ENCODE measurements at places on chromosomes 2 and 18.

DNA sequence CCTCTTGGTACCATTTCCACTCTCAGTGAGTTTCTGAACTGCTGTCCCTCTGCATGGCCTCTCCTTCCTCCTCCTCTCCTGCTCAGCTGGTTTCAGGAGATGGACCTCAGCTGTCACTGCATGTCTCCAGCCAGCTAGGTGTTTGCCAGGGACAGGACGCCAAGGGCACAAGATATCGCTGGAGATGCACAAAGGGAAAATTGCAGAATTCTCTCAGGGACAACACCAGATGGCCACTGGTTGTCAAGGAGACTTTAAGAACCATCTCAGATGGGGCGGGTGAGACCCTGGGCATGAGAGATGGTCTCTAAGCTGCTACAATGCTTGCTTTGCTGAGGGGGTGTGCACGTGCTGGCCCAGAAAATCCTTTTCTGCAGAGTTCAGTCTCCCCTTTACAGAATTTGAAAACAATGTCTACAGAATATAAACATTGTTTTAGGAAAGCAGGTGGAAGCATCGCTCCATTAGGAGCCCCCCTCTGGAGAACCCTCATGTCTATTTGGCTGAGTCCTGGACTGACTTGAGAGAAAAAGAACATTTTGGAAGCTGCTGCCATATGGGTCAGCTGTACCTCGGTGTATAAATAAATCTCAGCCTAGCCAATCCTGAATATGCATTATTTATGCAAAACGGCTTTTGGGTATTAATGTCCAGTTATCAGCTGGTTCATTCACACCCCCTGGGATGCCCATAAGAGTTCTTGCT, 57.8 kb upstream of the SPP2 start:
- no peak for DNase-seq

DNA sequence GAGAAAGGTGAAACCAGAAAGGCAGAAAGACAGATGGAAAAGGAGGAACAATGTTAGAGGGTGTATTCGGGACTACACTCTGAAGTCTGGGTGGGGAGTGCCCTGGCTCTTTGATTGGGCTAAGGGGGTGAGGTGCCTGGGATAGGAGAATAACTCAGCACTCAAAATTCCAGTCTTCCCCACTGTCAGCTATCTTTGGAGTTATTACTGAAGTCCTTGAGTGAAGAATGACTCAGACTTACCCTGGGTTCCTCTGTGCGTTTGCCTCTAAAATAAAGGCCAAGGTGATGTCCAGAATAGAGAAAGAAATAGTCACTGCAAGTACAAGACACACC, 151.8 kb upstream of the SERPINE2 start:
- no peak for DNase-seq

GRCh38 chr2:235105821-235106359, 154.1 kb downstream of the SH3BP4 start:
- DNase-seq: no peak

DNA sequence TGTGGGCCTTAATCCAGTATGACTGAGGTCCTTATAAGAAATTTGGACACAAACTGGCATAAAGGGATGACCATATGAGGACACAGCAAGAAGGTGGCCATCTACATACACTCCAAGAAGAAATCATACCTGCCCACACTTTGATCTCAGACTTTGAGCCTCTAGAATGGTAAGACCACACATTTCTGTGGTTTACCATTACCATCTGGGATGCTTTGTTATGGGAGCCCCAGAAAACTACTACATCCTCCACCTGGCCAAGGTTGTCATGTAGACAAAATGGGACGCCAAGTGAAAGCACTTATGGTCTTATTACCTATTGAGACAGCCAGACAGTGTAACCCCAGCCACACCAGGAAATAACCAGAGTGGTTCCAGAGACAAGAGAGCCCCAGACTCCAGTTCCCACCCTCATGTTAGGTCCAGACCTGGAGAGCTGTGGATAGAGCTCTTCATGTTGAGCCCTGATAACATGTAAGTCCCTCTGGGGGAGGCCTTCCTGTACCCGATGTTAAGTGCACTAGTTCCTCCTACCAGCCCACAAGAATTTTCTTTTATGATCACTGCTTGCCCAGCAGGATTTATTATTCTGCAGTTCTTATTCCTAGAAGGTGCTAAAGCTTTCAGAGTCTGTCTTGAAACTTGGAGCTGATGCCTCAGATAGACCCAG, 4.6 kb upstream of the ADD2 start:
- no peak for DNase-seq

- no peak for DNase-seq
Observed at GRCh38 chr2:36411962-36412444, 56.4 kb downstream of the CRIM1 start.

GRCh38 chr2:233418761-233419546, 64.7 kb downstream of the DGKD start:
- DNase-seq: peak; percentile 71

DNA sequence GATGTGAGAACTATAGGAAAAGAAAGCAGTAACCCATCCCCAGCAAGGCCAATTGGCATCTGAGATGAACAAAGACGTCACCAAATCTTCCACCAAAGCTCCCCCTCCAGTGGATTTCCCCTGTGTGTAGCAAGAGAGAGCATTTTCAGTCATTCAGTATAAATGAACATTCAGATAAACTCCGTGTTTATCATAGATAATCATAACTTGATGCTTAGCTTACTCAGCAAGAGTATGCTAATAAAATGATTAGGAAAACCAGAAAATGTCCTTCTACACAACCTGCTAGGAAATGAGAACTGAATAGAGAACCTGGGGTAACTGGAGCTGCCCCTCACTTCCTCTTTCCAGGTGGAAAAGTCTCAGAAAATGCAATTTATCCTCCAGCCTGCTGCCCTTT, 198.0 kb upstream of the CCDC150 start:
- no peak for DNase-seq

DNA sequence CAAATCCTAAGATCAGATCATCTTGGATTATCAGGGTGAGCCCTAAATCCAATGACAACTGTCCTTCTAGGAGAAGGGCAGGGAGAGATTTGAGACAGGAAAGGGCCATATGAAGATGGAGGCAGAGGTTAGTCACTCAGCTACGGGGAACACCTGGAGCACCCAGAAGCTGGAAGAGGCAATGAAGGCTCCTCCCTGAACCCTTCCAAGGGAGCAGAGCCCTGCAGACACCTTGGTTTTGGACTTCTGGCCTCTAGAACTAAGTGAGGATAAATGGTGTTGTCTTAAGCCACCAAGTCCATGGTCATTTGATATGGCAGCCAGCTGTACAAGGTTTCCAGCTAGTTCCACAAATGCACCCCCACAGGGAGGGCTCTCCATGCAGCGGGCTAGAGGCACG, 6.9 kb upstream of the PTPN2 start:
- DNase-seq: no peak

GRCh38 chr2:29201979-29202378, 86.8 kb downstream of the CLIP4 start:
- DNase-seq: no peak

- DNase-seq: no peak
Observed at GRCh38 chr2:215530191-215530968, 94.5 kb upstream of the FN1 start.

DNA sequence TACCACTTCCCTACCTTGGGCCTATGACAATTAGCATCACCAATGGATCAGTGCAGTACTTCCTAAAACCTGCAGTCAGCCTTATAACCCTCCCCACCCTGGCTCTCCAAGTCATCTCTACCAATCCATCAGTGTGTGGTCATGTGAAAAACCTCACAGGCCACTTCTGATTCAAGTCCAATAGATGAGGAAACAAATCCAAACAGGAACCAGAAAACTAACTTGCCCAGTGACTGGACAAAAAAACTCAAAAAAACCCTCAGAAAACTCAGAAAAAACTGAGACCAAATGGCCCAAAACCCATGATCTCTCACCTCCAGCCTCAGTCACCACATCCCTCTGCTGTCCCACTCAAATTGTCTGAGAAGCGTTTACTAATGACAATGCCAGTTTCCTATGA, 43.3 kb downstream of the TGFA start:
- no peak for DNase-seq

GRCh38 chr2:70525032-70525431, 28.6 kb downstream of the TGFA start:
- DNase-seq: no peak

- no peak for DNase-seq
Observed at GRCh38 chr2:223386189-223386588, 216.0 kb downstream of the SCG2 start.

- DNase-seq: no peak
Observed at GRCh38 chr2:7649461-7650228, 732.4 kb downstream of the RNF144A start.

GRCh38 chr18:74935434-74935833, 273.5 kb downstream of the PTGR3 start:
- no peak for DNase-seq

- DNase-seq: peak; percentile 22
Observed at GRCh38 chr2:234881413-234882241, 70.2 kb upstream of the SH3BP4 start.

DNA sequence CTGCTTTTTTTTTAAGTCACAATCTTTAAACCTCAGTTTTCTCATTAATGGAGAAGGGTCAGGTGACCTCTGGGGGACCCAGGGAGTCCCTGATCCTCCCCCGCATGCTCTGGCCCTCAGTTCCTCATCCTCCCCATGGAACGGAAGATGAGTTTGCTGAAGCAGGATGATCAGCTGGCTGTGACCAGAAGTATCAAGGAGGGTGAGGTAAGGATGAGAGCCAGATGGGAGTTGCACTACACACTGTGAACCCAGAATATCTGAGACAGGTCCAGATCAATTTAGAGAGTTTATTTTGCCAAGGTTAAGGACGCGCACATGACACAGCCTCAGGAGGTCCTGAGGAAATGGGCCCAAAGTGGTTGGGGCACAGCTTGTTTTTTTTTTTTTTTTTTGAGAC, 3.8 kb downstream of the CATIP start:
- DNase-seq: no peak

- no peak for DNase-seq
Observed at GRCh38 chr18:8008033-8008432, 440.9 kb downstream of the PTPRM start.

DNA sequence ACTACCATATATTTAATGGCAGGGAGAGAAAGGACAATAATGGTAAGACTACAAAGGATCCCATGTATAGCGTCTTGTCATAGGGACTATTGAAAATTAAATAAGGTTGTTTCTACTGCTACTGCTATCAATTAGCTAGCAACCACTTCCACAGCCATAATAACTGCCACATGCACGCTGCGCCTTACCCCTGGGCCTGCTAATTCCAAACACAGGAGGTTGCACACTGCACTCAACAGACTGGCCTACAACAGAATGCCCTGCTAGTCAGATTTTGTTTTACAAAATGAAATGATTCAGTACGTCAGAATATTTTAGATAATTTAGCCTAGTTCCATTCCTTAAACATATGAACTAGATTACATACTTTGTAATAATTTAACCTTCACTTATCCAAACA, 121.0 kb upstream of the SMAD7 start:
- no peak for DNase-seq

- DNase-seq: no peak
Observed at GRCh38 chr18:75548353-75548905, 120.9 kb upstream of the SMIM21 start.

DNA sequence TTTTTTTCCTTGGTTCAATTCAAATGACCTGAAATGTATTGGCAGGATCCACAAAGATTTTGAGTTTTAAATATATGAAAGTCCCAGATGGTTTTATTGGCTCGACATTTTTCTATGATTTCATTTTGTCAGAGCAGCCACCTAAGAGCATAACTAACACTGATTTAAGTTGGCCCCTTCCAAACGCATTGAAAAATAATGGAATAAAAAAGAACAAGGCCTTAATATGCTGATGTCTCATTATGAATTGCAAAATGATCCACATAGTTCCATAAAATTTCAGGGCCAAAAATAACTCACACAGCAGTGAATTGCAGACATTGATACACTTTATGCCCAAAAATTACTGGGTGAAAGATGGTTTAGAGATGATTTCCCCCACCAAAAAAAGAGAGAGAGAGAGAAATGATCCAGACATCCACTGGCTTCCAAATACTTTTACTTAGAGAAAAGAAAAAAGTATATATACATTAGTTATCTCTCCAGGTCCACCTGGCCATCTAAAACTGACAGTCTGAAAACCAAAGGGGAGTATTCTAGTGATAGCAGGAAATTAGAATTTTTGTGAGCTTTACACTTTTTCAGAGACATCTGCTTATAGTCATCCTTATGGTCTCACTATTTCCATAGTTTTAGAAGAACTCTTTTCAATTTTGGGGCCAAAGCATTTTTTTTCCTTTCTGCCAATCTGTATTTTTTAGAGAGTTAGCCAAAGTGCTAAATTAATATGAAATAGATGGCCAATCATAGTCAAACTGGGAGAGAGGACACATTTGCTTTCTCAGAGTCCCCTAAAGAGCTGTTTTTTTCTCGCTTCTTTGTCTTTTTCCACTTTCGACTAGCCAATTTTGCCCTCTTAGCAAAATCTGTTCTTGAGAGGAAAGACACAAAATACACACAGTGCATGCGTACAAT, 213.5 kb upstream of the RND3 start:
- no peak for DNase-seq

DNA sequence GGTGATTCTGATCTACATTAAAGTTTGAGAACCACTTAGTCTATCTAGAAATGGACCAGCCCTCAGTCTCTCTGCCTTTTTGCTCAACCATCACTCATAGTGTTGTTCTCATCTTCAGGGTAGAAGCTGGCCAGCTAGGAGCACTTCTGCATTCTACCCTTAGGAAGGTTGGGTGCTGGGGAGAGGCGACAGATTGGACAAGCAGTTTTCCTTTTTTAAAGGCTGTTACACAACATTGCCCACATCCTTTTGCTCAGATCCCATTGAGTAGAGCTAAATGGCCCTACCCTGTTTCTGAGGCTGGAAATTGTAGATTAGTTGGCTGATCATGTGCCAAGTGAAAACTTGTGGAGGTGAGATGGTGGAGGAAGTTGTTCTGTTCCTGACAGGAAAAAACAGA, 35.6 kb downstream of the OSBPL6 start:
- no peak for DNase-seq

GRCh38 chr18:33421225-33421624, 19.3 kb downstream of the CCDC178 start:
- DNase-seq: no peak

- DNase-seq: no peak
Observed at GRCh38 chr2:78967294-78967693, 58.2 kb upstream of the REG3G start.

GRCh38 chr2:207528980-207529329, 807 bp upstream of the CREB1 start:
- peak; percentile 61 for DNase-seq

- no peak for DNase-seq
Observed at GRCh38 chr2:4445821-4446220, 742.4 kb downstream of the DCDC2C start.

Data from T-helper 1 cell (primary cell).